ENCODE measurements at places on chromosomes 11 and 22.

- DNase-seq = no peak
Observed at GRCh38 chr11:66728693-66729385, at the start of gene SPTBN2. SPTBN2 (minus strand) TSS chr11:66729216; CDS start chr11:66721240, 7,976 bp downstream.

- no peak for DNase-seq
Observed at GRCh38 chr11:7600205-7600775, 73.0 kb downstream of the CYB5R2 start.

DNA sequence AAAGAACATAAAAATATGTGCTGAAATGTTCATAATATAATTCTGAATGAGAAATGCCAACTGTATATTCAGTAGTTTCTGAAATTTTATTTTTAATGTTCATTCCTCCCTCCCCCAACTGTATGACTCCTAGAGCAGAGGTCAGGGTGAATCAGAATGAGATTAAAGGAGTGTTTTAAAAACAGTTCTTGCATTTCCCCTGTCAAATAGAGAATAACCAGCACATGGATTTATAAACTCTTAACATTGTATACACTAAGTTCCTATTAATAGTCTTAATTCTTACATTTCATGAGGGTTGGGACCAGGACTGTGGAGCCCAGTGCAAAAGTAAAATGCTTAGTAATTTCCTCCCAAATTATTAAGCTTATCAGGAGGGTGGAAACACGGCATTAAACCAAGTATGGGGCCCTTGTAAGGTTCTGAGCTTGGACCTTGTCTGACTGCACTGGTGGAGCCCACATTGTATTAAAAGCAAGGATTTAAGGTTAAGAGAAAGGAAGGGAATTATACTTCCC lies 474.6 kb upstream of the RAG2 start:
- DNase-seq = no peak

DNA sequence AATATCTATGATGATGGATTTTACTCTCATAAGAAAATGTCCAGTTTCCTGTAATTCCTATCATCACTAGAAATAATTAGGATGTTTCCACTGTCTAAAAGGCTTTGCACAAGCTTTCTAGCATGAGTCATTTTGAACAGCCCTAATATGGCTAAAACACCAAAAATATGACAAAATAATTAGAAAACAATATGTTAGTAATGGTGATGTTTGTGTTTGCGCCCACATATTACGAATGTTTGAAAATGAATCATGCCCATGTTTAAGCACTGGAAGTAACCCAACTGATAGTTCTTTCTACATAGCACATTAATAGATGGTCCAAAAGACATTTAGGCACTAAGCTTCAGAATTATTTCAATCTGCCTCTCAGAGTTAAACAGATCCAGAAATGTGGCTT lies 96.0 kb downstream of the TRPC6 start:
- no peak for DNase-seq

- DNase-seq = no peak
Observed at GRCh38 chr11:72048766-72049460, 31.4 kb downstream of the NUMA1 start.

- DNase-seq = no peak
Observed at GRCh38 chr11:19073454-19074415, 13.2 kb upstream of the MRGPRX2 start.

DNA sequence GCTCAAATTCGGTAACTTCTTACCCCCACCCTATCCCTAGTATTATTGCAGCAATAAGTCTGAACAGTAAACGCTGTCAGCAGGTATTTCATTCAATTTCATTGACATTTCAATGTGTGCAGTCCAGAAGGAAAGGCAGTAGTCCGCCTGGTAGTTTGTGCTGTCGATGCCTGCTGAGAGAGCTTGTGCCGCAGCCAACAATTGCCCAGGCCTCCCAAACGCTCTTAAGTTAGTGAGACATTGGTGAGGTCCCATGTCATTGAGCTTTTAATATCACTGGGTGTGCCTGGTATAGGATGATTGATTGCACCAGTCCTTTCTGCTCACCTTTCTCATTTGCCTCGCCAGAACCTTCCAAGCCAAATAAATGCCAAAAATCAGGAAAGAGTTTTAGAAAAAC lies 28.1 kb downstream of the ALKBH3 start:
- no peak for DNase-seq

All from stimulated activated CD4-positive, alpha-beta T cell treated with anti-CD3 and anti-CD28 coated beads, Interleukin-15, amount 100 ng/mL, for 48 hours (primary cell).